WTC11 (cell line): ENCODE measurements at places on chromosomes 2 and 18. TPM values are rescaled to one million over a fixed set of nuclear protein-coding genes. Genes with fewer than 3 reads are reported as not detected.

Gene SNTG2
- 20.5 to 30.1 TPM (median 27.8 TPM) in 3 replicates for total RNA-seq

Gene NCK2
- 63.7 to 75.4 TPM (median 65.1 TPM) in 3 replicates for total RNA-seq

DNA sequence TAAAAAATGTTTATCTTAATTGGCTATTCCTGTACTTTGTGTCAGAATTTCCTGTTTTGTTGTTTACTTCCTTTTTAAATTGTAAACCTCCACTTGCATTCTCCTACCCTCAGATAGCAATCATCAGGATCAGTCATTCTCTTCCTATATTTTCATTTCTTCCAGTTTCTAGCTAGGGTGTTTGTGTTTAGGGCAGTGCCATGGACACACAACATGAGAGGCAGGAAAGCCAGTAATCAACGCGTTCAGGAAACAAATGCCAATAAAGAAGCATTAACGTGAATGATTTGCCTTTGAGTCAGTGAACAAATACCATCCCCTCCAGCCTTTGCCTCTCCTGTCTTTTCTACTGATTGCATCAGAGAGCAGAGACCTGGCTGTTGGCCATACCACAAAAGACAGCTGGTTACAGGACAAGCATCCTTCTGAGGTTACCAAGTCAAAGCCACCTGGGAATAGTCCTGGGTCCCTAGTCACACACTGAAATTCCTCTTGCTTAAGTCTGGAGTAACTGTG lies 56.7 kb upstream of the FHL2 start:
- H3K4me3 ChIP-seq, result no peak overlapping the region
- no peak overlapping the region for H3K27ac ChIP-seq
- no peaks in the 10 kb centered on the region for H3K36me3 ChIP-seq

- H3K4me1 ChIP-seq, result peaks cover 44% of the 10 kb centered on the region
- DNase-seq, result peak; percentile 79
- no peak overlapping the region for H3K27ac ChIP-seq
- peaks cover 7% of the 10 kb centered on the region for H3K36me3 ChIP-seq
- peaks cover 97% of the 10 kb centered on the region for H3K27me3 ChIP-seq
- peak overlapping the region; percentile 81 for H3K4me3 ChIP-seq
These were observed 4.2 kb upstream of the HOXD13 start for GRCh38 chr2:176088048-176088936.

DNA sequence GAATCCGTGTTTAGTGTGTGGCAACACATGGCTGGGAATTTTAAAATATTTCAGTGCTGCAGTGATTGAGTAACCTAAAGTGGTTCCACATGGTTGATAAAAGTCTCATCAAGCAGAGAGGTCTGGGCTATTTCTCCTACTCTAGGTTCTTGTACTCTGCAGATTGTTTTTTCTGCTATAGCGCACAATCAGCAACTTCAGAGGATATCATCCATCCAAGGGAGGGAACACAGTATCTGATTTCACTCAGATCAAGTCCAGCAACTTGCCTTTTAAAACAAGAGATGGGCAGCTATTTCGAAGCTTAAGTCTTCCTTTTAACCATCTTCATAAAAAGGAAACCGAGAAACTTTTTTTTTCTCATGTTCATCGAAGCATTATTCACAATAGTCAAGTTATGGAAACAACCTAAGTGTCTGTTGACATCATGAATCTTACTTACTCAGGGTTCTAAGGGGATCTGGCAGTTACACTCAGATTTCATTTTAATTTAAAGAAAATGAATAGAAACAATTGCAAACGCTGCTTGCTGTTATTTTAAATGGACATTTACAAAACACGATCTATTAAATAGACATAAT lies 172.7 kb upstream of the TRIB2 start:
- no peak overlapping the region for H3K4me3 ChIP-seq
- H3K27ac ChIP-seq, result no peak overlapping the region
- 0 out of 2 replicates have a peak, but pooled peaks cover 5% of the 10 kb centered on the region for H3K4me1 ChIP-seq
- no peaks in the 10 kb centered on the region for H3K36me3 ChIP-seq

DNA sequence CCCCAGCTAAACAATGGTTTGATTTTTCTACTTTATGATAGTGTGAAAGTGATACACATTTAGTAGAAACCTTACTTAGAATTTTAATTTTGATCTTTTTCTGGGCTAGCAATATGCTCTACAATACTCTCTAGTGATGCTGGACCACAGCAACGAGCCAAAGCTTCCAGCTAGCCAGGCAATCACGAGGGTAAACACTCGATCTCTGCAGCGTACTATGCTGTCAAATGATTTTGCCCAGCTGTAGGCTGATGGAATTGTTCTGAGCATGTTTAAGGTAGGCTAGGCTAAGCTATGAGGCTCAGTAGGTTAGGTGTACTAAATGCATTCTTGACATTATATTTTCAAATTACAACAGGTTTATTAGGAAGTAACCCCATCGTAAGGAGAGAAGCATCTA lies 207.5 kb downstream of the LRRTM4 start:
- H3K36me3 ChIP-seq, result 0 out of 2 replicates have a peak, but pooled peaks cover 2% of the 10 kb centered on the region
- no peaks in the 10 kb centered on the region for H3K27me3 ChIP-seq
- no peak for DNase-seq
- no peak overlapping the region for H3K4me3 ChIP-seq
- no peak overlapping the region for H3K27ac ChIP-seq

DNA sequence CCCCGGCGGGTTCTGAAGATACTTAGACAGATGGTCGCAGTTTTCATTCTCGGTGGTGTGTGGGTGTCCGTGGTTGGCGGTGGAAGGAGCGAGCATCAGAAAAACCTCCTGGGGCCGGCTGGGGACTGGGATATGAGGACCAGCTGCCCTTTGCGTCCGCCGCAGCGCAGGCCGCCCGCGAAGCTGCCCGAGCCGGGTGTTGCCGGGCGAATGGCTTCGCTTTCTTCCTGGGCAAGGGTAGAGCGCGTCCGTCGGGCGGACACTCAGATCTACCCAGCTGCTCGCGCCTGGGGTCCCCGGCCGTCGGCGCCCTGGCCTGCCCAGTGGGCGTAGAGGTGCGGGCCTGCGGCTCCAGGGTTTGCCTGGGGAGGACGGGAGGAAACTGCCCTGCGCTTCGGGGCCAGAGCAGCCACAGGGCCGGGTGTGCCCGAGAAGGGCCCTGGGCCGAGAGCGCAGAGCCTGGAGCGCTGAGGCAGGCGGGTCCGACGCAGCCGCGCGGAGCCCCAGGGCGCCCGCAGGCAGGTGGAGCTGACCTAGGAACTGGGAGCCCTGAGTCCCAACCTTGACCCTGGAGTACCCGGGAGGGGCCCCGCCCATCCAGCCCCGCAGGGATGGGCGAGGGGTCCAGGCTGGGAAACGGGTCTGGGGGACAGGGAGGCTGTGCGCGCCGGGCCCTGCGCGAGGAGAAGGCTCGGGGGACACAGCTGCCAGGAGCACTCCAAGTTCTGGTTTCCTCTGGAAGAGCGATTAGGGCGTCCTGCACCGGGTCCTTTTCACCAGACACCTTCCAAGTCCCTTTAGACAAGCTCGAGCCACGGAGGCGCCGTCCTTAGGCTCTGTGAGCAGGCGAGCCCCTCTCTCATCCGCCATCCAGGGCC lies 1.3 kb downstream of the TWIST2 start:
- peaks cover 18% of the 10 kb centered on the region for H3K4me1 ChIP-seq
- peak overlapping the region; percentile 58 for H3K4me3 ChIP-seq
- peak; percentile 50 for DNase-seq
- peaks cover 78% of the 10 kb centered on the region for H3K27me3 ChIP-seq

DNA sequence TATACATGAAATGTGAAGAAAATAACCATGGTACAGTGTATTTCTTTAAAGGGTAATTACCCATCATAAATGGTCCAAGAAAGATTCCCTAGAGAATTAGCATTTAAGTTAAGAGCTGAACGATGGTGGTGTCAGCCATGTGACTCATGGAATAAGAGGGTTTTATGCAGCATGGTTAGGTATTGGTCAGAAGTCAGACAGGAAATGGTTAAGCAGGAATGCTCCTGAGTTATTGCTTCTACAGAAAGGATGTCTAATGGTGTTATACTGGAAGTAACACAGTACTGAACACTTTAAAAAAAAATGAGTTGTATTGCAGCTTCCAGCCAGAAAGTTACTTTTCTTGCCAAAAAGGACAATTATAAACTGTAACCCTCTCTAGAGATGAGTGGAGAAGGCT lies 72.7 kb upstream of the UBE2E3 start:
- DNase-seq, result no peak
- no peaks in the 10 kb centered on the region for H3K27me3 ChIP-seq
- no peak overlapping the region for H3K4me3 ChIP-seq
- peaks cover 53% of the 10 kb centered on the region for H3K4me1 ChIP-seq
- no peaks in the 10 kb centered on the region for H3K36me3 ChIP-seq

DNA sequence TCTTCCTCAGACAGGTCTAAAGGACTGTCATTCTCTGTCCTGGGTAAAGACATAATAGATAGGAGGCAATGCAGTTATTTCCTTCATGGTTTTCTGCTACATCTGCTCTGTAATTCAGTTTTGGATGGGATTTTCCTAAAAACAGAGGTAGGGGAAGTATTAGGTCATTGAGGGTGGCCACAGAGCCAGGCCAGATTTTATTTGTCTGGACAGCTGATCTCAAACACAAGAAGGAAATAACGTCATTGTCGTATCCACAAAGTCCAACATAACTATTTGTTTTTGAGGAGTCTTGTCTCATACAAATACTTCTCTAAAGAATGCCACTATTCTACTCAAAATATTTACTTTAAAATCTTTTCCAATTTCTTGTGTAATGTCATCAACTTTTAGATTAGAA lies 154.8 kb upstream of the MAP2 start:
- H3K4me3 ChIP-seq, result no peak overlapping the region
- H3K36me3 ChIP-seq, result peaks cover 8% of the 10 kb centered on the region
- H3K27me3 ChIP-seq, result no peaks in the 10 kb centered on the region
- DNase-seq, result no peak
- no peaks in the 10 kb centered on the region for H3K4me1 ChIP-seq
- H3K27ac ChIP-seq, result no peak overlapping the region

- H3K27me3 ChIP-seq, result no peaks in the 10 kb centered on the region
- H3K4me1 ChIP-seq, result peaks cover 41% of the 10 kb centered on the region
- no peaks in the 10 kb centered on the region for H3K36me3 ChIP-seq
- DNase-seq, result no peak
- no peak overlapping the region for H3K27ac ChIP-seq
These were observed 9.6 kb upstream of the LYPD6B start for GRCh38 chr2:149028891-149029290.
